ENCODE measurements at places on chromosomes 16 and 17. TPM values are rescaled to one million over a fixed set of nuclear protein-coding genes. Genes with fewer than 3 reads are reported as not detected.

The RDM1 gene
- 1.1 TPM for total RNA-seq

DNA sequence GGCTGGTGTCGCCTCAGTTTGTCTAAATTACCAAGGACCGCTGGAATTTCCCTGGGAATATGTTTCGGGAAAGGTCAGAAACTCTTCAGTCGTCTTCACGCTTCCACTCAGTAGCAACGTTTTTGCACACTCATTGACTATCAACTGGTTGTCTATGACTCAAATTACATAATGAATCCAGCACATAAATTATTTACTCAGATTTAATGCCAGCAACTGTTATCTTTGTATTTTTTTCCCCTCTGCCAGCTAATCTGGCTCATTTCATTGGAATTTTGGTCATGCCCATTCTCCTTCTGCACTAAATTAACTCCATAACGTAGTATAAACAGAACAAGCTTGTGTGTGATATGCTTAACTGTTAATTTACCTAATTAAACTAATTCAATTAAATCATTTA lies 372.7 kb upstream of the ZFHX3 start:
- no peak for DNase-seq

GRCh38 chr16:85570735-85571562 lies 42.2 kb upstream of the GSE1 start:
- DNase-seq: no peak

- peak; percentile 64 for DNase-seq
Measured at GRCh38 chr17:7294614-7295153, at the start of gene YBX2. Gene YBX2 (minus strand): TSS chr17:7294639. CDS start chr17:7294500, 139 bp downstream.

DNA sequence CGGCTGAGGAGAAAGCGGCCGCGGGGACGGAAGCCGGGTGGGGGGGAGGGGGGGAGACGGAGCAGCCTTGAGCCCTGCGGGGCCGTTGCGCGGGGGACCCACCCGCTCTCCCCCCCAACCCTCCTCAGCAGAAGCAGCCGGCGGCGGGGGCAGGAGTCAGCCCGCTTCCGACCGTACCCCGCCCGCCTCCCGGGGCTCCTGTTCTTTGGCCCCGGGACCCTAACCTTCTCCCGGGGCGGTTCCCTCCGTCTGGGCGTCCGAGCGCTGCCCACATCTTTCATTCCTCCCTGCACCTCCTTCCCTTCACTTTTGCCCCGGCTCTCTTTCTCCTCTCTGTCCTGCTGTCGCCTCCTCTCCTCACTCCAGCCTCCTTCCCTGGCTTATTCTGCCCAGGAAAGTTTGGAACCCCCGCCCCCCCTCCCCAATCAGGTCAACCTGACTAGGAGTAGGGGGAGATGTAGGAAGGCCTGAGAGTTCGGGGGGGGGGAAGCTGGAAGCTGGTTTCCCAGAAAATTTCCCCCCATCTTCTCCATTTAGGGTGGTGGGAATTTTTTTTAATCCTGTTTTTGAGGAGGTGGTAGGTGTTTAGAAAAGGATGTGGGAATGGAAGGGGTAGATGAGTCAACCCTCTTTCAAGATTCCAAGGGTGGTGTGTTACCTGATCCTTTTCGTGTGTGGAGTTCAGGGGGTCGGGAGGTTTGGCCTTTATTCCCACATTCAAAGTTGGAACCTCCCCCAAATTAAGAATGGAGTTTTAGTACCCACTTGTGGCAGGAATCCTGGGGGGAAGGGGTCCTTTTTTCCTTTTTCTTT lies 427 bp upstream of the NLK start:
- DNase-seq: peak; percentile 46

DNA sequence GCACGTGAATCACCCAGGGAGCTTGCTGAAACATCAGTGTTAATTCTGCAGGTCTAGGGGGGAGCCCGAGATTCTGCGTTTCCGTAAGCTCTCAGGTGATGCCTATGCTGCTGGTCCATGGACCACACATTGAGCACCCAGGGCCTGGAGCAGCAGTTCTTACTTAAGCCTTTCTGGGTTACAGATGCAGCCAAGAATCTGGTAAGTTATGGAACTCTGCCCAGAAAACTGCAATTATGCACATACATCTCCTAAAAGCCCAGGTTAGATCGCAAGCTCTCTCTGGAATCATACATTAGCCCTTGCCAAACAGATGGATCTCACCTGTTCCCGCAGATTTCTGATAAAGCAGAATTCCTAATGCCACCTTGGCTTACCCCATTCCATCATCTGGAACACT lies 265.9 kb upstream of the SALL1 start:
- no peak for DNase-seq

The KRTAP9-2 gene
- total RNA-seq: not detected

DNA sequence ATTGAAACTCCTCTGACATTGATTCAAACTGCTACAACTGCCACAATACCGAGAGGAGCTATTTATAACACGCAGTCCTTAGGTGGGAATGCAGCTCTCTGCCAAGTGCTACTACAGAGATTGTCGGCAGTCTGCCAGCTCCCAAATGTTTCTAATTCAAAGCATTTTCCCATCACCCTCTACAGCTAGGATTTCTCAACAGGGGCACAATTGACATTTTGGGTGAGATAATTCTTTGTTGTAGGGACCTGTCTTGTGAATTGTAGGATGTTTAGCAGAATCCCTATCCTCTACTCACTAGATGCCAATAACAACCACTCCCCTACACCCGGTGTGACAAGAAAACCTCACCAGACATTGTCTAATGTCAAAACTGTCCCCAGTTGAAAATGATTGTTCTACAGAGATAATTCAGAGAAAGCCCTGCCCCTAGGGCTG lies 7.8 kb upstream of the N4BP1 start:
- no peak for DNase-seq

GRCh38 chr16:24580665-24581064 lies 41.3 kb downstream of the RBBP6 start:
- DNase-seq: no peak

The MAPT gene
- total RNA-seq: 6.1 TPM

GRCh38 chr17:78450696-78451345 lies 72.4 kb downstream of the PGS1 start:
- no peak for DNase-seq

The ELMO3 gene
- total RNA-seq: 23.5 TPM

- no peak for DNase-seq
Measured at GRCh38 chr17:17364338-17364667, 61.1 kb downstream of the NT5M start.

- DNase-seq: no peak
Measured at GRCh38 chr16:26395700-26396099, 671.0 kb upstream of the C16orf82 start.

DNA sequence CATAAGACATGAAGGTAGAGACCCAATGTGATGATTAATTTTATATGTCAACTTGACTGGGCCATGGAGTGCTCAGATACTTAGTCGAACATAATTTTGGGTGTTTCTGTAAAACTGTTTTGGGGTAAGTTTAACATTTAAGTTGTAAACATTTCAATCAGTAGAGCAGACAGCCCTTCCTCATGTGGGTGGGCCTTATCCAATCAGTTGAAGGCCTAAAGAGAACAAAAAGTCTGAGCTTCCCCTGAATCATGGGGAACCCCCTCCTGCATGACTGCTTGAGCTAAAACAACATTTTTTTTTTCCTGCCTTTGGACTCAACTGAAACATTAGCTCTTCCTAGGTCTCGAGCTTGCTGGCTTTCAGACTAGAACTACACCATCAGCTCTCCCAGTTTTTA lies 327.3 kb upstream of the SOX9 start:
- DNase-seq: no peak

DNA sequence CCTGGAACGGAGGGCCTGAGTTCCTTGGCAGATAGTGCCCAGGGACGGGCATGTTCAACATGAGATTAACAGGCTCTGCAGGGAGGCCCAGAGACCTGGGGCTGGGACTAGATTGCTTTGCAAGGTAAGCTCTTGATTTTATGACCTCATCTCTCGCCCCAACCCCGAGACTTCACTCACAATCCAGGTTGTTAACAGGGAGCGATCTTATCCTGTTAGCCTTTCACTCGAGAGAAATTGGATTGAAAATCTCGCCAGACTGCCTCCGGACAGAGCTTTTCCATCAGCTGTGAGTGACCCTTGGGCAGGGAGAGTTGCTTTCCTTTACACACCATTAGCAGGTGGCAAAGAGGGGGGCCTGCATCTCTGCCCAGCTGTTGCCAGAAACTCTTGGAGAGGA lies 521.7 kb upstream of the EEF2KMT start:
- no peak for DNase-seq

DNA sequence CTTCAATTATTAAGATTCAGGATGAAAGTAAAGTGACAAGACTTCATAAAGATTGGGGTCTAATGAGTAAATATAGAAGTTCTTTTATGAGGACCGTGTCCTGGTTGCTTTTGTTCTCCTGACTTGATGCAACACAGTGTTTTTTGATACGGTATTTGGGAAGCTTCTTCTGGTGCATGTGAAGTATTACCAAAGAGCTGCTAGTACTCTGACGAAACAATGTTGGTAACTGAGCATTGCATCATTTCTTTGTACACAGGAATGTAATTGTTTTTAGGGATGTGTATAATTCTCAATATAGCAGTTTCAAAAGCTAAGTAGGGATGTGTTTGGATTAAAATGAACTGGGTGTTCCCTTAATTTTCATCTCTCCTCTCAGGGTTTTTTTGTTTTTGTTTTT lies 15.9 kb downstream of the KPNB1 start:
- DNase-seq: no peak

The ACSM5 gene
- 2.3 TPM for total RNA-seq

DNA sequence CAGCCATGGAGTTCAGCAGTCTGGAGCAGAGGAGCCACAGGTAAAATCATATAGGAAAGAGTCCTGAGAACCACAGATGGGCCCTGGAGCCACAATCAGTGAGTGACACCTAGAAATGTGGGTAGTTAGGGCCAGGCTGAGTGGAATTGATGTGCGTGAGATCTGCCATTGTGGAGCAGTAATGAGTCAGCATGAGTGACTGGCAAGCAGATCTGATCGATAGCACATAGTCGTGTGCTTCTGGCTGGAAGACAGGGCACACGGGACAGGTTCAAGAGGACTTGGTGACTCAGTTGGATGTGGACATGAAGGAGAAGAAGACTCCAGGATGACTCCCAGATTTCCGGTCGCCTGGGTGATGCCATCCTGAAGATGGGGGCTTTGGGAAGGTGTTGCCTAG lies 12.3 kb downstream of the ADORA2B start:
- DNase-seq: no peak

DNA sequence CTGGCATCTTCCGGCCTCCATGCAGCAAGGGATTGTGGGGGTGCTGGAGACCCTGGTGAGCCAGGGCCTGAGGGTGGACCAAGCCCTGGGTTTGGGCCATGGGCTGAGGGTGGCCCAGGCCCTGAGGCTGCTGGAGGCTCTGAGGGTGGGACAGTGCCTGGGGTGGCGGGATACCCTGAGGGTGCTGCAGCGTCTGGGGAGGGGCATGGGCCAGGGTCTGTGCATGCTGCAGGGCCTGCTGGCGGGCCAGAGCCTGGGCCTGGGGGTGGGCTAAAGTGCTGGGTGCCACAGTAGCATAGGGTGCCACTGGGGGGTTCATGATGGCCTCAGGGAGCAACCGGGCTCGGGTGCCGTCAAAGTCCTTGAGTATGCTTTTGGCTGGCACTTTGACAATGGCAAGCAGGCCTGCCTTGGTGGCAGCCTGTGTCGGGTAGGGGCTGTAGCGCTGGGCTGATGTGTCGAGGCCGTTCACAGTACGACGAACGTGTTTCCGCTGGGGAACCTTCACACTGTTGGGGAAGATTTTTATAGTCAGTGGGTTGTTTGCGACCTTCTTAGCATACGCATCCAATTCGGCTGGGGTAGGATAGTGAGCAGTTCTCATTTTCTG lies 15.6 kb downstream of the TRAF4 start:
- no peak for DNase-seq

DNA sequence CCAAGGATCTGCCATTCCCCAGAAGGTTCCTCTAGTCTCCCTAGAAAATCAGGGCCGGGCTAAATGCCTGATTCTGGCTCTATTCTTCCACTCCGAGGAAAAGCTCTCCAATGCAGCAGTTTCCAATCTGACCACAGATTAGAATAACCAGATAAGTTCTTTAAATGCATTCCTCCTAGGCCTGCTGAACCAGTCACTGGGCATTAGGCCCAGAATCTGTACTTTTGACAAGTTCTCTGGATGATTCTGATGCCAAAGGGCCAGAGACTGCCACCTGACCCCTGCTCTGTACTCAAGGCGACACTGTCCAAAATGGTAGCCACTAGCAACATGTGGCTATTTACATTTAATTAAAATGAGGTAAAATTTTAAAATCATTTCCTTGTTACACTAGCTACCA lies 22.3 kb downstream of the MAP3K14 start:
- peak; percentile 69 for DNase-seq

The CALB2 gene
- total RNA-seq: 0.89 TPM

The SYNRG gene
- 65.4 TPM for total RNA-seq

The KRT16 gene
- total RNA-seq: 0.73 TPM

The CNTNAP1 gene
- total RNA-seq: 15.3 TPM

DNA sequence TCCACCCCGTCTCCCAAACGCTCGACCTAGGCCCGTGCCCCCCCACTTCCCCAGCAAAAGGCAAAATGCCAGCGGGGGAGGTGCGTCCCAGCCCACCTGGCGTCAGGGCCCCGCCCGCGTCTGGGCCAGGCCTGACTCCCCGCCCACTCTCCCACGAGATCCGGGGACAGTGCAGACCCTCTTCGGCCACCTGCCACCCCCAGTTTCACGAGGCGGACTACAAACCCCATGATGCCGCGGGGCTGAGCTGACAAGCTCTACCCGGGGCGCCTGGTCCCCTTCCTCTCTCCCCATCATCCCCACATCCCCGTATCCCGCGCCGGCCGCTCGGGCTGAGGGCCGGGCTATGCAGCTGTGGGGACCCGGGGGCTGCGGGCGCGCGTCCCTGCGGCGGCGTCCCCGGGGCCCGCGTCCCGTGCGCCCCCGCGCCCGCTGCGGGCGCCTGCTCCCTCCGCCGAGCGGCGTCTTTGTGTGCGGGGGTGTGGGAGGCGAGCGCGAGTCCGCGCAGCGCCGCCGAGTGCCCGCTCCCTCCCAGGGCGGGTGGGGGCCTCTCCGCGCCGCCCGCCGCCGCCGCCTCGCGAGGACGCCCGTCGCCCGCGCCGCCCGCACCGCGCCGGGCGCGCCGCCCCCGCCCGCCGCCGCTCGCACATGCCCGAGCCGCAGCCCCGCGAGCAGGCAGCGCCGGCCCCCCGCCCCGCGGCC lies at the start of gene ANKRD13B:
ANKRD13B (plus strand) TSS at position 283 of the 702 bp plus-strand sequence. CDS start 490 bp downstream, outside the sequence.
- no peak for DNase-seq

GRCh38 chr17:72387969-72388368 lies 267.1 kb downstream of the SOX9 start:
- DNase-seq: no peak

DNA sequence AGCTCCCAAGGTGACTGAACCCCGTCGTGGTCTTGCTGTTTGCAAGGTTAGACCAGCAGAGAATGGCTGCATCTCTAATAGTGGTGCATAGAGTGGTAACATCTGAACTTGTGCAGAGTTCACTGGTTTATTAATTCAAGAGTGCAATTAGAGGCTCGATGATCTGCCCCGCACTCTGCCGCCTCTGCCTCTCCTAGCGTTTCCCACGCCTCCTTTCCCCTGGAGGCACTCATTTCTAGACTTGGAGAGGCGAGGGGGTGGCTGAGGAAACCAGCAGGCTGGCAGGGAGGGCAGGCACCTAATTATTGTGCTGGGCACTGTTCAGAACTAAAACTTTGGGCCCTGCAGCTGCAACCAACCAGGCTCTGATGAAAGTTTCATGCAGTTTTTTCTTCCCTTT lies 363.5 kb upstream of the EEF2KMT start:
- DNase-seq: no peak

GRCh38 chr16:66446737-66447136 lies 19.6 kb downstream of the BEAN1 start:
- no peak for DNase-seq
